ENCODE measurements at places on chromosomes 3 and 15. TPM values are rescaled to one million over a fixed set of nuclear protein-coding genes. Genes with fewer than 3 reads are reported as not detected.

- DNase-seq, result no peak
These were observed 9.5 kb downstream of the PIAS1 start for GRCh38 chr15:68063606-68064005.

DNA sequence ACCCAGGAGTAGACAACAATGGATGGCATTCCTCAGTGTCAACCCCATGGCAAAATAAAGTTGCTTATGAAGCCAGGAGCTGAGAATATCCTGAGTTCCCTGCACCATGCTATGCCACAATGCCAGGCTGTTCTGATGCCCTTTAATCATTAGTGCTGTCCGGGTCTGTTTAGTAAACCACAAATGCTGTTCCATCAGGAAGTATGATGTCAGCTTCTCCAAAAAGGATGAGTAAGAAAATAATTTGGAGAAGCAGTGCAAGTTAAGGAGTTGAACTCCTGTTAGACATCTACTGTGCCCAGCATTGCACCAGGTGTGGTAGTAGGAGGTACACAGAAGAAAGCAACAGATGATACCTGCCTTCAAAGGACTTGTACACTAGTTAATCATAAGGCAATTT lies 67.9 kb upstream of the GUCA1C start:
- no peak for DNase-seq

- DNase-seq, result no peak
These were observed 48.7 kb downstream of the FBN1 start for GRCh38 chr15:48596841-48597240.

Gene MCF2L2
- total RNA-seq, result 1.1 TPM

Measured in cardiac septum (tissue), 1 donor.